Fibroblast of the aortic adventitia (primary cell): ENCODE measurements at places on chromosomes 6 and 20. TPM values are rescaled to one million over a fixed set of nuclear protein-coding genes. Genes with fewer than 3 reads are reported as not detected.

DNA sequence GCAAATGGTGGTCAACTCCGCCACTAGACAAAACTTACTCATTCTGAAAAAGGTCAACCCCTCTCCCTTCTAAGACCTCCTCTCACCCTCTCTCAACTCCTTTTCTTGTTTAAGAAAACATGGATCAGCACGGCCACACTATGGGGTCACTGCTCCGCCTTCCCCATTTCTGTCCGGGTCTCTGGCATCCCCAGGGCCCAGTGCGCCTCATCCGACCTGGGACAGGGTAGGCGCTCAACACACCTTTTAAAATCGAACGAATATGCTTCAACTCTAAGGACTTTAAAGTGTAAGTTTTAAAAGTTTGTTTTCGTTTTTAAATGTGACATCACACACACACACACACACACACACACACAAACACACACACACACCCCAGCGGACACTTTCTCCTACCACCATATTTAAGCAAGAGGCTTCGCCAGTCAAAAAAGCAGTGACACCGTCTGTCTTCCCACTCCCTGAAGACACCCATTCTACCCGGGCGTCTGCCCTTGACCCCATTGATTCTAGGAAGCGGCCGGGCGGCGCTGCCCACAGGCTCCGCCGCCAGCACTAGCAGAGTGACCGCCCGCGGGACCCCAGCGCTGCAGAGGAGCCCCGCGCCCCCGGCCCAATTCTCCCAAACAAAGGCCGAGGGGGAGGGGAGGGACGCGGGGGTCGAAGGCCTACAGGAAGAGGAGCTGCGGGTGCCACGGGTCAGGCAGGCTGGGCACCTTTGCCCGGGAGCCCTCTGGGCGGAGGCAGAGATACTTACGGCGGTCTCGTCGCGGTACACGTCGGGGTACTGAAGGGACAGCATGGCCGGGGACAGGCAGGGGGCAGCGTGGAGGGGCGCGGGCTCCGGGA, 568 bp downstream of the PREP start:
- peak; percentile 55 for DNase-seq

DNA sequence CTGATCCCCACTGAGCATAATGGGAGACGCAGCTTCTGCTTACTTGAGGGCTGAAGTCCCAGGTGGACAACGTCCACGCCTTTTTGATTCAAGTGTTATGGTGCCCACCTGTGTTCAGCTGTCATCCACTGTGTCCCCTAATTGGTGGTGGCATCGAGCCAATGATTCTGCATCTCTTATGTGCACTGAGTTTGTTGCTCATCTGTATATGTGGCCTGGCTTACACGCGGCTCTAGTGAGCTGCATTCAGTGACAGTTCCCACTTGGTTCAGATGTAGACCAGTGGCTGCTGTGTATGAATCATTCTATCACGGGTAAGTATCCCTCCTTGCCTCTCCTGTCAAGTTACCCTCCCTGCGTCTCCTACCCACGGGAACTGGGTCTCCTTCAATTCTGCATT, 131.2 kb upstream of the CLDN20 start:
- DNase-seq = no peak

DNA sequence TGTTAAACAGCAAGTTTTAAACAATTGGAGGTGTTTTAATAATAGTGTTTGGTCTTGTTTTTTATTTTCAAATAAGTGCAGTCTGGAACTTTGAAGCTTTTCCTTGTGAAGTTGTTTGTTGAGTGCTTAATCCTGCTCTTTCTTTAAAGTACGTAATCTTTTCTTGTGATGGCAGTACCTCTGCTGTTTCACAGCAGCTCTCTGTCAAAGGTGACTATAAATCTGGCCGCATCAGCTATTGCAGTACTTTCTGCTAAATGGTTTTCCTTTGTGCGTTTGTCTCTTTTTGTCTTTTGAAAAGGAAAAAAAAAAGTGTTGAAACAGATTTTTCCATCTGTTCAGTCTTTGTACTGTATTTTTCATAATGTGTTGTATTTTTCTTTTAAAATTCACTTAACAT, 12.7 kb downstream of the STXBP5 start:
- DNase-seq = no peak

DNA sequence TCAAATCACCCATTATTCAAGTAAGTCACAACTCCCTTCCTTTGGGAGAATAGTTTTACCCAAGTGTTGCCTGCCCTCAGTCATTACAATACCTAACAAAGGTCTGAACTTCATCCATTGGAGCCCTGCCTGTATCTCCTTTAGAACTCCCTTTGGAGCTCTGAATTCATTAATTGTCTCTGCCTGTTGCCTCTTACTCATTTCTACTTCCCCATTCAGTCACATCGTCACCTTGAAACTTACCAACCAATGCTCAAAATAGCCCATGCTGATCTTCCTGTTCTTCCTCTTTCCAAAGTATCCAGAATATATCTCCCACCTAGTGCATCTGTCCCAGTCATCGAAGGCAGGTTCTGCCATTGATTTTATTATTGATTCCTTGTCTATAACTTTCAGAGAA, 120.7 kb upstream of the ADGRF1 start:
- no peak for DNase-seq

GRCh38 chr6:90583836-90584481, 2.9 kb downstream of the MAP3K7 start:
- DNase-seq = no peak

GRCh38 chr6:114032721-114033120, 61.8 kb upstream of the HDAC2 start:
- no peak for DNase-seq

DNA sequence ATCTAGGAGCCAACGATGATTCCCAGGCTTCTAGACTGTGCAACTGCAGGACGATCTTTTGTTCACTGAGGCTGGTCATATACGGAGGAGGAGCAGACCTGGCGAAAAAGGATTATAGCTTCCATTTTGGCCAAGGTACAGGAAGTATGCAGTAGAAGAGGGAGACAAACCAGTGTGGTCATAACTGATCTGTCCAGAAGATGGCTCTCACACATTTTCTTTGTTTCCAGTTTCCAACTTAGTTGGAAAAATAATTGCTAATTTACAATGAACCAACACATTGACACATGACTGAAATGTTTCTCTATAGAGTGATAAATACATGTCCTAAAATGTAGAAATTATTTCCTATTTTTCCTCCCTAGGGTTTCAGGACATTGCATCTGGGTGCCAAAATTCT, 364.1 kb upstream of the BTBD3 start:
- peak; percentile 20 for DNase-seq

GRIK2 gene
- total RNA-seq = 8.3 and 8.9 TPM in 2 replicates

CST5 gene
- not detected in 2 replicates for total RNA-seq
